ENCODE measurements at places on chromosomes 11 and 22.

DNA sequence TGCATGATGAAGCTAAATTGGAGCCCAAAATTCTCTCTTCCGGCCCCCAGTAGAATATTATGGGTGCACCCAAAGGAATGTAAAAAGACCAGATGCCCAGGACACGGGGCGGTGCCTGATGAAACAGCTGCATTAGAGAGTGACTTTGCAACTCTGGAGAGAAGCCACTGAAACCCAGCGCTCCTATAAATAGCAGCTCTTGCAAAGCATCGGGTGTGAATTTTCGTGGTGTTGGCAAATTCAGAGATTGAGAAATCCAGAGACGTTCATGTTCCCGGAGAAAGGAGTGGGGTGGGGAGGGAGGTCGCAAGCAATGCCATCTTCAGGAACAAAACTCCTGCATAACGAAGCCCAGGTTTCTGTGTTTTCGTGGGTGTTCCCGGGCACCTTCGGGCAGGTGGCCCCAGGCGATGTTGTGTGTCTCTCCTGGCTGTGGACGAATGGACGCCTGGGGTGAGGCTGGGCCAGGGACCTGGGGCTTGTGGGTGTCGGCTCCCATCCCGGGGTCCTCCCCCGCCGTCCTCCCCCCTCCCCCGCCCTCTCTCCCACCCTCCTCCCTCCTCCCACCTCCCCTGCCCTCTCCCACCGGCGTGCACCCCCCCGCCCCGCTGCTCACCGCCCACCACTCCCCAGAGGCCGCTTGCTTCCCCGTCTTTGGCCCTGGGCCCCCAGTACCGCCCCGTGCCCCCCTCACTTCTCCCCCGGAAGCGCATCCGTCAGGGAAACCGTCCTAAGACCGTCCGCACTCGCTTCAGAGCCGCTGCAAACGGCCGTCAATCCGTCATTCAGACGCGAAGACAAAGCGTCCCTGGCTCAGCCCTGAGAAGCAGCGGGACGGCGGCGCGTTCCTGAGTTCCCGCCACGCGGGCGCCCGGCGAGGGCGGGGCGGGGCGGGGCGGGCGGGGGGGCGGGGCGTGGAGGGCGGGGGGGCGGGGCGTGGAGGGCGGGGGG lies 26.7 kb upstream of the TOLLIP start:
- no peak for DNase-seq

GRCh38 chr11:112226062-112226830 lies at the start of gene PTS:
Gene PTS, plus strand, starts transcription at chr11:112226428. Its CDS starts 16 bp downstream, at chr11:112226444.
- peak; percentile 57 for DNase-seq

DNA sequence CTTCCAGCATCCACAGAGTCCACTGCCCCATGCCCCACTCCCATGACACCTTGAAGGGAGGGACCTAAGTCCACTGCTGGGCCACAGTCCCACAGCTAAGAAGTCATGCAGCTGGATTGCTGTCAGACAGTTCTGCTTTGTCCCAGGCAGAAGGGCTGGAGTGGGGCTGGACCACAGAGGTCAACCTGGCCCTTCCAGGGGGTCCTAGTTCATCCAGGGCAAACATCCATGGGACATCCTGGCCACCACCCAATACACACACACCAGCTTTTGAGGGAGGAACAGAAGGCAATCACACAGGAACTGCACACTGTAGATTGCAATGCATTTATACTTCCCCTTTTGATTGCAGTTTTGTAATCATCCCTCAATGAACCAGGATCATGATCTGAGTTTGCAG lies 11.3 kb upstream of the APOL4 start:
- no peak for DNase-seq

GRCh38 chr11:48094643-48095339 lies 114.4 kb downstream of the PTPRJ start:
- DNase-seq, result no peak

GRCh38 chr11:126969865-126970479 lies 30.6 kb downstream of the KIRREL3 start:
- DNase-seq, result no peak

All from stimulated activated CD4-positive, alpha-beta T cell treated with anti-CD3 and anti-CD28 coated beads, Interleukin-1b, Interleukin-23, amount 100 ng/mL, for 1 hour (primary cell).